ENCODE measurements at places on chromosomes 2 and 18.
A peak's percentile ranks its signal among the peaks of the same experiment; 100 is the strongest.

DNA sequence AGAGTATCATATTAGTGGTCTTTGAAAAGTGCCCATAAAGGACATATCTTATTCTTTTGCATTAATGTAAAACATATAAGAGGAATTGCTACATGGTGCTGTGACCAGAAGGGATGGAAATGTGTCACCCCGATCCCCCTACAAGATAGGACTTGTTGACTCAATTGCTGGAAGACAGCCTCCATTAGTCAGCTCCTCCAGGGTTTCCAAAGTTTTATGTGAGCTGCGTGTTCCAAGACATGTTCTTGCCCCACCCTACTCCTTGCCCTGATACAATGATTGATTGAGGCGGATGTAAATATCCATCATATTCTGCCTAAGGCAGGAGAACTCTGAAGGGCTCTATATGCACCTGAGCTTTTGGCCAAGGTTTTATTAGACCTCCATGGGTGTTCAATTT, 541.0 kb upstream of the ZEB2 start:
- no peak for DNase-seq

- DNase-seq: peak; percentile 17
These were observed 140.3 kb downstream of the CYRIA start for GRCh38 chr2:16525265-16525887.

GRCh38 chr2:195051401-195051800, 605.6 kb upstream of the SLC39A10 start:
- DNase-seq: no peak

- no peak for DNase-seq
These were observed 384.2 kb downstream of the DSC3 start for GRCh38 chr18:30658306-30658705.

- DNase-seq: no peak
These were observed 171.9 kb downstream of the FMNL2 start for GRCh38 chr2:152506843-152507242.

- DNase-seq: no peak
These were observed 464.6 kb upstream of the SPHKAP start for GRCh38 chr2:228646061-228646460.

GRCh38 chr2:188369365-188369764, 77.7 kb downstream of the GULP1 start:
- DNase-seq: no peak

DNA sequence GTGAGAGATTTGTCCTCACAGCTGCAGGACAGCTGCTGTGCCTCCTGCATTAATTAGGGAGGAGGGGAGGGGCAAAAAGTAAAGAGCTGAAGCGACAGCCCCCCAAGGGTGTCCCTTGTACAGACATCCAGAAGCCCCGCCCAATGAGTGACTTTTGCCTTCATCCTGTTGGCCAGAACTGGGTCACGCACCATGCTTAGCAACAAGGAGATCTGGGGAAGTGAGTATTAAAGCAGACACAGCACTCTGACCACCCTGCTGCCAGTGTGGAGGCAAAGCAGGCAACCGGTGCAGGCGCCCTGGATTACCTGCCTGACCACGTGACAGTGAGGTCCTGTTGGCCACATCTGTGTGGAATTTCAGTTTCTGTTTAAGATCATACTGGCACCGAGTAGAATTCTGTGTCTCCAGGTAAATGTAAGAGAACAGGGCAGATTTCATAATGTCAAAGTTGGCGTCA, 21.5 kb upstream of the BIN1 start:
- DNase-seq: peak; percentile 67

GRCh38 chr2:174344716-174345461, 10.1 kb downstream of the SP9 start:
- peak; percentile 79 for DNase-seq

GRCh38 chr2:144147356-144147755, 372.6 kb downstream of the ZEB2 start:
- DNase-seq: no peak

DNA sequence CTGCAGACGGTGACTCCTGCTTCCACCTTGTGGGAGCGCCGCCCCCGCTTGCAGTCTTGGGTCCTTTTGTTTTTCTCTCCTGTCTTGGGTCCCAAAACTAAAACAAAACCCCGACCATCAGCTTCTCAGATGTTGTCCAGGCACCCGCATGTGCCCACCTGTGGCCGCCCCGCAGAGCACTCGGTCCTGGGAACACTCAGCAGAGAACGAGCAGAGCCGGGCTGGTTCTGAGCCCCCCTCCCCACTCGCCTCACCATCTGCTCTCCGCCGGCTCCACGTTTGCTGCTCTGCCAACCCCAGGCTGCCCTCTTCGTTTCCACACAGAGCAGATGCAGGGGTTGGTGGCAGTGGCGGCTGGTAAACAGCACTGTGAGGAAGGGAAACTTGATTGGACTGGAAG, 38.5 kb downstream of the CTDP1 start:
- DNase-seq: no peak

GRCh38 chr18:5122272-5122671, 74.8 kb downstream of the AKAIN1 start:
- DNase-seq: no peak
